ENCODE measurements at places on chromosomes 1 and 21.

DNA sequence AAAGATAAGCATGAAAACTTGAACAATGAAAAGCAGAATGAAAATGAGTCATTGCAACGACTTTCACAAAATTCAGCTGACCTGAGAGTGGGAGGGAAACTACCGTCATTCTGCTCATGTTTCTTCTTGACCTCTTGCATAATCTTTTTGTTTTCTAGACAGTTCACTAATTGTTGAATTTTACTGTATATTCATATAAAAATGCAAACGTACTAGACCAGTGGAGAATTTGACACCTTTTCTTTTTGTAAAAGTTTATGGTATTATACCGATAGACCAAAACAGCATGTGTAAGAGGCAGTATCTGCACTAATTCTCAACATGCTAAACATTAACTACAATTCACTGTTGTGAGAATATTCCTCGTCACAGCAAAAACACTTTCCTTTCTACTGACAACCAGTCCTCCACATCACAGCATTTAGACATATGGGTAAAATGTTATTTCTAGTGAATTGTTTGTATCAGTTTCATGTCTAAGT lies 137.8 kb downstream of the GREM2 start:
- DNase-seq, result no peak

DNA sequence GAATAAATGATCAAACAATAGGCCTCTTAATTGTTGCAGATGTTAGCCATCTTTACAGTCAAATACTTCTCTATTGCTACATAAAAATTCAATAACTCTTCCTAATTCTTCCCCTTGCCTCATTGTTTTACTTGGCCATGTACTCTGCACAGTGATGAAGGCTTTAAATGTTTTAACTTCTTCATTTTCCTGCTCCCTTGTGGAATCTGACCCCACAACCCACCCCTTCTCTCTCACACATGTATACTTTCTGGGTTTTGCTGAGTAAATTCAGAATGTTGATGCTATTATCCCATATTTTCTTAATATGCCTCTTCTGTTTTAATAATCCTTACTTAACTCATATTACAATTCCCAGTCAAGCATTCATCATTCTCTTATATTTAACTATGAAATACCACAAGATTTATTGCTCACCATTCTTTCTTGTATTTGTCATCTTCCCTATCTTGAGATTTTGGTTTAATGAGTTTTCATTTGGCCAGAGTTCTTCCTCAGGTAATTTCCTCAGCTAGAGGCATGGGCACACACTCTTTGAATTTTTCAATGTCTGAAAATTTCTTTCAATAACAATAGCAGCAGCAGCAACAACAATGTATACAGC lies 327.8 kb upstream of the USP24 start:
- no peak for DNase-seq

DNA sequence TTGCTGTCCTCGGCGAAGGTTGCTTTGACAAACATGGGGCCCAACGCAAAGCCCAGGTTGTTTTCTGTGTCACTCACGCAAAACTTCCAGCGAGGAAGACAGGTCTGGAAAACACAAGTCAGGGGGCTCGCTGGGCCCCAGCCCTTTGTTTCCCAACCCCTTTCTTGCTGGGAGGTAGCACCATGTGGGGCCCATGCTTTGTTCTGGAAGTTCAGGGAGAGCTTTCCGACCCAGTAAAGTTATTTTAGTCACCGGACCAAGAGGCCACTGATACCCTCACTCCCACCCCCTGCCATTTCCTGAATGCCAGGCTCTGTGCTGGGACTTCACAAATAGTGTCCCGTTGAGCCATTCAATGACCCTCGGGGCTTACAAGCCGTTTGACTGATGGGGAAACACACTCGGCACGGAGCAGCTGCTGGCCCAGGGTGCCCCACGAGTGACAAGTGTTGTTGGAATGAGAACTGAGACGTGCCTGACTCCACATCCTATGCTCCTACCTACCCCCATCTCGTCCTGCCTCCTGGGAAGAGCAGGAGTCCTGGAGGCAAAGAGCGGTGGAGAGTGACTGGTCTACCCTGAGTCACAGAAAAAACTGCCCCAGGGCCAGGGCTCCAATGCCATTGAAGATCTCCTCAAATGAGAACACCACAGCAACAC lies 52.0 kb downstream of the ECE1 start:
- no peak for DNase-seq

GRCh38 chr21:38171723-38172344 lies 85.0 kb upstream of the KCNJ15 start:
- no peak for DNase-seq

DNA sequence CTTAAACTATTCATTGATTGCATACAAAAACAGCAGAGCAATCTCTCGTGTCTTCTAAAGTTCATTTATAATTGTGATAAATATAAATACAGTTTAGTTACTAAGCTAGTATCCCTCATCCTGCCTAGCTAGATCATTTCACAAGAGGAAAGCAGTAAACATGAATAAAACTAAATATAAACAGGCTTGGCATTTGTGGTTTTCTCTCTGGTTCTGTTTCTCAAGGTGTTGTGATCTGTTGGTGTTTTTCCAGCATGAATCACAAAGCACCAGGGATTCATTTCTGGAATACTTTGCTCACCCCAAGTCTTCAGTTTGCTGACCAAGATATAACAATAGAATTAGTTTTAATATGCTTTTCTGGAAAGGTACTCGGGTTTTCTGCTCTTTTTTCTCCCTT lies 32.7 kb upstream of the GLIS1 start:
- DNase-seq, result no peak

DNA sequence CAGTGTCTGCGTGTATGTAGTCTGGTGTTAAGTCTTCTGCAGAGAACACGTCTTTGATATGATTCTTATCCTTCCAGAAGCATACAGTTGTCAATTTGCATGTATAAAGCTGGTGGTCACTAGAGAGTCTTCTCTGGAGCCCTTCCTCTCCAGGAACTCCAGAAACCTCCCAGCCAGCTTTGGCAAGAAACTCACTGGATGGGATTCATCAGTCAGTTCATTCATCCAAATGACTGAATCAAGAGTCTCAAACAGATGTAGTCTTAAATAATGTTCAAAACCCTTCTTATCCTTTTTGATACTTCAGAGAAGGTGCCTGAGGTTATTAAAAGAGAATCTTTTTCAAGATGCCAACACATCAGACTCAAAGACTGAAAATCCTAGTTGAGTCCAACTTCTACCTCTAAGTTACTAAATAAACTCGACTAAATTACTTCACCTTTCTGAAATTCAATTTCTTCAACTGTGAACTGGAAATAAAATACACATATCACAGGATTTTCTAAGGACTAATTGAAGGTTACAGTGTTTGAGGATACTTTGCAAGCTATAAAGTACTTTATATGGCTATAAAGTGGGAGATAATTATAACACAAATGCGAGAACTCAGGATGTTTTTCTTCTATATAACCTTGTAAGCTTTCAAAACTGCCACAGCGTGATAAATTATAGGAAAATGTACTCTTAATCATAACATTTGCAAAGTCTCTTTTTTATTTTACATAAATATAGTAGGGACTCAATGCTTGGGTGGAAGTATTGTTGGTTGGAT lies 252.4 kb downstream of the FGGY start:
- no peak for DNase-seq

GRCh38 chr1:62544570-62544969 lies 52.8 kb upstream of the ANGPTL3 start:
- DNase-seq, result no peak

- no peak for DNase-seq
These were observed 4.4 kb downstream of the CDC7 start for GRCh38 chr1:91505086-91505485.

DNA sequence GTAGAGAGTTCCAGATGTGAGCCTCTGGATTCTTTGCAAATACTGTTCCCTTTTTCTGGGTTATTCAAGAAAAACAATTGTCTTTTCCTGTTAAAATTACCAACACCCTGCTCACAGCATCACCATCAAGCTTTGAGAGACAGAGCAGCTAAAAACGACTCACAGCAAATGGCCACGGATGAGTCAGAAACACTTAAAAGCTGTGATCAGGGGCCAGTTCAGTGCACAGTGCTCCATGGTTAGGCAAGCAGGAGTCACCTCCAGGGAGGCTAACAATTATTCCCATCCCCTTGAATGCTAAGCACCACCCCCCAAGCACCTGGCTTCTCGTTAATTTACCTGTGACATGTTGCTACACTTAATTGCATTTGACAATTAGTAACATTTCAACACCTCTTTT lies 128.4 kb upstream of the CAMK1G start:
- no peak for DNase-seq

GRCh38 chr1:14292520-14292919 lies 306.0 kb upstream of the KAZN start:
- DNase-seq, result no peak

- DNase-seq, result no peak
These were observed 21.6 kb upstream of the PCP4 start for GRCh38 chr21:39845571-39846130.

DNA sequence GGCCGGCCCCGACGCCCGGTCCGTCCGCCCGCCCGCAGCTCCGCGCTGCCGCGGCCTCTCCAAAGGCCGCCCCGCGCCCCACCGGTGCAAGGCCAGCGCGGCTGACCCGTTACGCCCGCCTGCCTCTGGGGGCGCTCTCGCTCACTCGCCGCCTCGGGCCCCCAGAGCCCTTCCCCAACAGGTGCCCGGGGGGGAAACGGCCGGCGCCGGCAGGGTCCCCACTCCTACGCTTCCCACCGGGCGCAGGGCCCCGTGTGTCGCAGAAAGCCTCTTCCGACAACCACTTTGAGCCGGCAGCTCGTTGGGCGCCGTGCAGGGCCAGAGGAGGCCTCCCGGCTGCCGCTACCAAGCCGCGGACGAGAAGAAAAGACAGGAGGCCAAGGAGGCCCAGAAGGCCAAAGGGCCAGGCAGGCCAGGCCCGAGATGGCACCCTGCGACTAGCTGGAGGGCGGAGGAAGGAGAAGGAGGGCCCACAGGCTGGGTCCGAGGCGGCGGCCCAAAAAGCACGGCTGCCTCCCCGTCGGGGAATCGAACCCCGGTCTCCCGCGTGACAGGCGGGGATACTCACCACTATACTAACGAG lies 64.9 kb upstream of the FCGR2A start:
- peak; percentile 73 for DNase-seq

DNA sequence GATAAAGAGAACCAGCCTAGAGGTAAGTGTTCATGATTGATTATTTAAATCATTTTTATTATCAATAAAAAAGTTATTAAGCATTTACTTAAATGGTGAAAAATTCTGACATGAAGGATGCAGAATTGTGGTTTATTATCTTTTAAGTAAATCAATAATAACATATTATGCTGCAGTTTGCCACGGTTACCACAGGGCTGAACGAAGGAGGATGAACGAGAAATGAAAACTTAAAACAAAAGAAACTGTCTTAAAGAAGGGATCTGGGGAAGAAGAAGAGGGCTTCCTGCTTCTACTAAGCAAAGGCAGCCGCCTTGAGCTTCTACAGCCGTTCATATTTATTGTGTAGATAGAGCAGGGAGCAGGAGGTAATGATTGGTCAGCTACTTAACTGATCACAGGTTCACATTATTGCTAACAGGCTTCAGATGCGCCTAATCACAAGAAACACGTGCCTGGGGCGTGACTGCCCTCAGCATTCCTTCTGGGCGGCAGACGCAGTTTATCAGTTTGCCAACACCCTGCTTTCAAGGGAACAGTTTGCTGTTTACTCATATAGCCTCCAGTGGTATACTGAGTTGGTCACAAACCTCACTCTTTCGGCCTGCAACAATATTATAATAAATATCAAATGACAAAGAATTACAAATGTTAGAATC lies 5.8 kb upstream of the FNBP1L start:
- DNase-seq, result peak; percentile 50

- no peak for DNase-seq
These were observed 231.4 kb downstream of the CHRM3 start for GRCh38 chr1:239617731-239618130.

Data from body of pancreas (tissue), 4 donors.